ENCODE measurements at places on chromosomes 16 and 17.

GRCh38 chr17:81696218-81696941 is 6.8 kb upstream of the MRPL12 start:
- DNase-seq = no peak

- DNase-seq = no peak
Measured at GRCh38 chr17:45749831-45750335, 34.2 kb upstream of the CRHR1 start.

DNA sequence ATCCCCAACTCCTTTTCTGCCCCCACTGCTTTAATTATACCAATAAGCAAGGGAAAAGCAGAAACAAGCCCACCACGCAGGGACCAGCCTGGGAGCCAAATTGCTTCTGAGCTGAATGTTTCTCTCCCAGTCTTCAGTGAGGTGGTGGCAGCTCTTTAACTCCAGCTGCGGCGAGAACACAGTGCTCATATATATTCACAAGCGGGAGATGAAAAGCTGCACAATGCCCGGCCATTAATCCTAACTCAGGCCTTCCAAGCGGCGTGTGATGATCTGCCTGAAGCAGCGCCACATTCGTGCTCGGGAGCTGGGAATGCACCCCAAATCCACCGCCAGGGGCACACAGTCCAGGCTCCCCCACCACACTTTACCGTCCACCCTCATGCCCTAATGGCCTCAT is 203.7 kb upstream of the SDK2 start:
- DNase-seq = no peak

- no peak for DNase-seq
Measured at GRCh38 chr16:20901068-20901435, 481 bp downstream of the LYRM1 start.

DNA sequence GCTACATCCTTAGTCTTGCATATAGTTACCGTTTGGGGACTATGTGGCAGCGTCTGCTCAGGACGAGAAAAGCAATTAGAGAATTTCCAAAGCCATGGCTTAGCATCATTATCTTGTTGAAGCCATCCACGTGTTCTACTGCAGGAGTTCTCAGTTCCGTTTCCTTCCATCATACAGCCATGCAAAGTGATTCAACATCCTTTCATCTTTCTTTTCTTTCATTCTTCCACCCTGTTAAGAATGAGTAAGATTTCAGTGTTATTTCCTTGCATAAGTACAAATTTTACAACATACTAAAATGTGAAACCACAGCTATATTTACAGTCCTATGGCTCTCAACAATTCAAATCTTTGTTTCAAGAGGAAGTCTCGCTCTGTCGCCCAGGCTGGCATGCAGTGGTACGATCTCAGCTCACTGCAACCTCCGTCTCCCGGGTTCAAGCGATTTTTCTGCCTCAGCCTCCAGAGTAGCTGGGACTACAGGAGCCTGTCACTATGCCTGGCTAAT is 3.8 kb downstream of the MARF1 start:
- DNase-seq = no peak

- no peak for DNase-seq
Measured at GRCh38 chr16:59295993-59296736, 562.0 kb upstream of the GOT2 start.

DNA sequence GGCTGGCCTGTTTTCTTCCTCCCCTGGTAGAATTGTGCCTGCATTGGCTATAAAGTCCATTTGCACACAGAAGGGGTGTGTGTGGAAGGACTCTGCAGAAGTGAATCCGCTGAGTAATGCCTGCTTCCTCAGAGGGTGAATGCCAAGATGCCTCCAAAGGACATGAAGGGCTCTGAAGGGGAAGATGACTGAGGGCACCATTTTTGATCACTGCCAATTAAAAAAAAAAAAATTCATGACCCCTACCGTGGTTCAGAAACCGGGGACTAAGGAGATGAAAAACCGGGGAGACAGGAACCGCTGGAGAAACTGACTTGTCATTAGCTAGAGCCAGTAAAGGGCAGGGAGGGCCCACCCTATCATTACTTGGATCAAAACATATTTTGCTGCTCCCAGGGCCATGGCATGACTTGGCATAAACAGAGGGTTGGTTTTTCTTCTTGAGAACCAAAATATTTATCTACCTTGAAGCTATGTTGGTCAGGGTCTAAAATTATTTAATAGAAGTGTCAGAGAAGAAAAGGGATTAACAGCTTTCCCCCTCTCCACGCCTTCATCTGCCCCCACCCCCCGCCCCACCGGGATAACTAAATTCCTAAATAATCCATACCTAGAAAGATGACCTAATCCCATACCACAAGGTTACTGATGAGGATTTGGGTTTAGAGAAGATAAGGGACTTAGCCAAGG is 3.6 kb upstream of the USP7 start:
- no peak for DNase-seq

- DNase-seq = no peak
Measured at GRCh38 chr17:60426596-60426995, 4.3 kb downstream of the CHCT1 start.

DNA sequence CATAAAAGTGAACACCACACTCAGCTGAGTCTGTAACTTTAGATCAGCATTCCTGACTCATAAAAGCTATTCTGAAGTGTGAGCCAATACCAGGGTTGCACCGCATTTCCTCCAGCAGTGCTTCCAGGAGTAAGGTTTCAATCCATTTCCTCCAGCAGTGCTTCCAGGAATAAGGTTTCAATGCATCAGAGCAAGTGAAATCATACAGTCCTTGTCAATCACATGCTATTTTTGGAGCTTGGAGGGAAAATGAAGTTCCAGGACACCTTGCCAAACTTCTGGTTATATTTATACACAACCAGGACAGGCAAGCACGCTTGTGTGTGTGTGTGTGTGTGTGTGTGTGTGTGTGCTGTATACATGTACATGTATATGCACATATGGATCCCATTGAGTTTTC is 327.6 kb downstream of the GRIN2A start:
- no peak for DNase-seq

Measured in SK-MEL-5 (cell line).